ENCODE measurements at places on chromosomes 16 and 17. TPM values are rescaled to one million over a fixed set of nuclear protein-coding genes. Genes with fewer than 3 reads are reported as not detected.

The FOXN1 gene
- total RNA-seq: not detected

The TMIGD1 gene
- total RNA-seq: not detected

The TMEM88 gene
- 4.3 TPM for total RNA-seq

The PPL gene
- total RNA-seq: under 0.01 TPM

The COX6A2 gene
- total RNA-seq: not detected

The SHISA6 gene
- not detected for total RNA-seq

The PYY gene
- total RNA-seq: not detected

The EMC8 gene
- total RNA-seq: 24.3 TPM

The KRTAP2-2 gene
- total RNA-seq: not detected

The DOC2B gene
- not detected for total RNA-seq

The CIITA gene
- total RNA-seq: not detected

The TNP2 gene
- total RNA-seq: not detected

The KRTAP2-1 gene
- not detected for total RNA-seq

The C16orf92 gene
- not detected for total RNA-seq

The SLC13A2 gene
- total RNA-seq: not detected

The ZC3H18 gene
- 11.0 TPM for total RNA-seq

The NECAB2 gene
- 0.37 TPM for total RNA-seq

The USP32 gene
- total RNA-seq: 57.9 TPM

The SLC38A8 gene
- total RNA-seq: not detected

The ZPBP2 gene
- not detected for total RNA-seq
